Cerebellar nuclear complex (tissue), 1 donor: ENCODE measurements at places on chromosomes 5 and 9.

- no peak for DNase-seq
Measured at GRCh38 chr5:68555907-68556681, 340.5 kb downstream of the PIK3R1 start.

GRCh38 chr9:4228606-4229005 is 71.3 kb downstream of the GLIS3 start:
- no peak for DNase-seq

DNA sequence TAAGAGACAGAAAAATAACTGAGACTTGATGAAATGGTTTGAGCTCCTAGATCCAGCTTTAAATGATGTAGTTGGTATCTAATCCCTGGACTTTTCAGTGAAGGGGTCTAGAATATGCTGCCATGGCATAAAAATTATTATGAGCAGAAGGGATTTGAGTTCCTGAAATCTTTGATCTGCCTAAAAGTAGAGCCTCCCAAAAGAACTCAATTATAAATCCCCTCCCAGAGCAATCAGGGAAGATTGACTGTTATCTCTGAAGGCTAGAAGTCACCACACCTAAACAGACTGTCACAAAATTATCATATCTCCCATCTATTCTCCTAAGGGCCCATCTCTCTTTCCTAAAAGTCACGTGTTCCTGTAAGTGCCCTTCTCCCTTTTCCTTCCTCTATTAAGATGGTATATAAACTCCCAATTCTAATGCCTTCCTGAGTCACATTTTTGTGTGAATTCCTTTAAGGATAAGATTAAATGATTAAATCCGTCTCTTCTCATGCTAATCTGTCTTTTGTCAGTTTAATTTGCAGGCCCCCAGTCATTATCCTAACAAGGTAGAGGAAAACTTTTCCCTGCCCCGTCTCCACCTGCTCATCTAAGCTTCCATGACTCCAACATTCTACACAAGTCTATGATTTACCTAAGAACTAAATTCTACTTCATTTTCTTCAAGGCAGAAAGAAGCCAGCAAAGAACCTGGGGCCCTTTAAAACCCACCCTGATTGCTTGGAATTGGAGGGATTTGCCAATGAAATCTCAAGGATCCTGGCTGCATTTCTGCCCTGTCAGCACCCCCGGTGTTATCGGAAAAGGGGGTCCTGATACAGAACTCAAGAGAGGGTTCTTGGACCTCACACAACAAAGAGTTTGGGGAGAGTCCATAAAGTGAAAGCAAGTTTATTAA is 47.1 kb upstream of the PWWP2A start:
- DNase-seq, result no peak

GRCh38 chr5:131303537-131303936 is 39.7 kb downstream of the CDC42SE2 start:
- no peak for DNase-seq
